A549 (cell line): ENCODE measurements at places on chromosomes 2 and 18.

DNA sequence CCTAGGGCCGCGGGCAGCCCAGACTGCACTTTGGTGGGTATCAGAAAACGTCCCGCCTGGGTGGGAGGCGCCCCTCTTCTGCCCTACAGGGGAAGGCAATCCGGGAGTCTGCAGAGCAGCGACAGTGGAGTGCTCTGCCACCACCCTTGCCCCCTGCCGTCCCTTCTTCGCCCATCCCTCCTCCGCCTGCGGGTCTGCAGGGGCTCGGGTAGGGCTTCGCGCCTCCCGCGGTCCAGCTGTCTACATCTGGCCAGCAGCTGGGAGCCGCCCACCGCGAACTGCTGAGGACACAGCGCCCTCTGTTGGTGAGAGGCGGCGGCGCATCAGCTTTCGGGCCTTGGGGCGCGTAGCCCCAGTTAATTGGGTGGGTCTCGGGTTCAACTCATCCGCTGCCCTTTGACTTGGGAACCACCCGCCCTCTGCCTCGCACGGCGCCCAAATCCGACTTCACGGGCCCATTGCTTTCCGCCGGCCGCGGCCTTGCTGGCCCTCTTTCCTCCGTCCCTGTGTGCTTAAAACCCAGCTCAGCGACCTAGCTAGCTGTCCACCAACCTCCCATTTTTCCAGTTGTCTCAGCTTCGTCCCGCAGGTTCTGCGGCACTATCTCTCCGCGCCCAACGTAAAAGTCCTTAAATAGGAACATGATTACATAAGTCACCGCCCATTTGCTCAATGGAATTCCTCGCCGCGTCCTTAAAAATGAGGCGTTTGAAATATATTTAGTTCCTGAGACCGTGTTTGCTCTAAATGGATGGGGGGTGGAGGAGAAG, 17.6 kb downstream of the WNT10A start:
- DNase-seq, result peak; percentile 71

GRCh38 chr2:69192176-69192945, 179.4 kb downstream of the ANTXR1 start:
- DNase-seq, result no peak

GRCh38 chr18:28366676-28367075, 189.7 kb upstream of the CDH2 start:
- DNase-seq, result no peak

DNA sequence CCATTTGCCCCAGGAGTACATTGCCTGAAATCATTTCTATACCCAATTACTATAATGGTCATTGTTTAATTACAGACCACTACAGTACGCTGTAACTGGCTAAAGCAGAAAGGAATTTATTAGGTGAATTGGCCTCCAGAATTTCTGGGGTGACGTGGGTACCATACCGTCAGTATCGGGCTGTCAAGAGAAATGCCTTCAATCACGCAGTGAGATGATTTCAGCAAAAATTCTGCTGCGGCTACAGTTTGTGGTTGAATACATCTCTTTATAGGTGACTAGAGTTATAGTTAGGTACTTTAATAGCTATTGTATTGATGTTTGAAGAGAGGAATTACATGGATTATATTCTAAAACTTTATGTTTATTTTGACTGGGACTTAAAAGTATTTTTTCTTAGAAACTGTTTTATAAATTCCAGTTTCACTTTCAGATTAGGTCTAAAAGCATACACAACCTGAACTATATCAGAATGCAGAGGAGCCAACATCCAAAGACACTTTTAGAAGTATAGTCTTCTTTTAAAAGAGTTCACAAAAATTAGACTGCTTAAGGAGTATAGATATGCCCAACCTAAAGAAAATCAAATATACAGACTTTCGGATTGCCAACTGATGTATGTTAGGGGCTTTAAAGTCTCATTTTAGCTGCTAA, 128.4 kb downstream of the TTC27 start:
- DNase-seq, result no peak

DNA sequence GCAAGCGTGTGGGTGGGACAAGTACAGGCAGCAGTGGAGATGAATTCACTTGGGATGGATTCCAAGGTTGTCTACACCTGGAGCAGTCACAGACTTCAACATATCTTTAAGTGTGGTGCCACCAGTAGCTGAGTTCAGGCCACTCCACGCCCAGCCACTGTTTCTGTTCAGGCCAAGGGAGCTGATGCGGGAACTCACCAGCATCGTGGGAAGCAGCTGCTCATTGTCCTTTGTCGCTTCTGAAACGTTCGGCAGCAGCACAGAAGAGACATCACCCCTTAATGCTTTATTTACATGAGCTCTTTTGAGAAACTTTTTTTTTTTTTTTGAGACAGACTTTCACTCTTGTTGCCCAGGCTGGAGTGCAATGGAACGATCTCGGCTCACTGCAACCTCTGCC, 19.9 kb upstream of the INHBB start:
- DNase-seq, result no peak

DNA sequence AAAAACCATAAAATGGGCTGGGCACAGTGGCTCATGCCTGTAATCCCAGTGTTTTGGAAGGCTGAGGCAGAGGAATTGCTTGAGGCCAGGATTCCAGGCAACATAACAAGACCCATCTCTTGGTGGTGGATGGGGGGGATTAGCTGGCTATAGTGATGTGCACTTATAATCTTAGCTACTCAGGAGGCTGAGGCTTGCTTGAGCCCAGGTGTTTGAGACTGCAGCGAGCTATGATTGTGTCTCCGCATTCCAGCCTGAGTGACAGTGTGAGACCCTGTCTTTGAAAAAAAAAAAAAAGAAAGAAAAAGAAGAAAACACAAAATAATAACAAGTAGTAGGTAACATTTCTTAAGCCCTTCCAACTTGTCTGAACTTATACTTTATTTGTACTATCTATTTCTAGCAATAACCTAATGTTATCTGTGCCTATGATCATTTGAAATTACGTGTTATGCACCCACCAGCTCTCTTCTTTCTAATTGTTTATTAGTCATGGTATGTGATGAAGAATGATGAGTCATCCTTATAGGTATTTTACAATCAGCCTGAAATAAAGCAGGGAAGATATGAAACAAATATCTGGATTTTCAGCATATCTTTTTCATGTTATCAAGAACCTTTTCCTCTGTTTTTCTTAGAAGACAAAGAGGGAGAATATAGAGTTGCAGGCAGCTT, 129.3 kb upstream of the UNC80 start:
- DNase-seq, result no peak

DNA sequence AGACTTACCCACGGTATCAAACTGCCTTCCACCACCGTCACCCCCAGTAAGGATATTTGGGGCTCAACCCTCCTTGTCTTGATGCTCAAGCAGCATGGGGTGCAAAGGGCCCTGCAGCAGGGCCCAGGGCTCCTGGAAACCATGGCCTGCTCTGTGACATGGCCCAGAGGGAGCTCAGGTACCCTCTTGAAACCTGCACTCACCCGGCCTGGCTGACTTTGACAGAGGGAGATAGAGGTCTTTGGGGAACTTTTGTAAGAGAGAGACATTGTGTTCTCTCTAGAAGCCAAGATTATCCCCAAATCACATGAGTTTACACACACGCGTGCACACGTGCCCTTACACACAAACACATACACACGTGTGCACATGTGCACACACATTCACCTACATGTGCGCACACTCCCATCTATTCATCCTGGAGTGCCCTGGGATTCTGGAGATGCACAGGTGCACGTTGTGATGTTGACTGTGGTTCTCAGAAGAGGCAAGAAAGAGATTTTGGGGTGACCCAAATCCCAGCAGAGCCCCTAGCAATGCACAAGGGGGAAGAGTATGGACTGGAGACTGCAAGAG, 19.6 kb upstream of the KCNK3 start:
- no peak for DNase-seq

- peak; percentile 44 for DNase-seq
These were observed 24.8 kb upstream of the RPE start for GRCh38 chr2:209977386-209978239.

GRCh38 chr2:212958757-212959295, 192.6 kb downstream of the IKZF2 start:
- no peak for DNase-seq

DNA sequence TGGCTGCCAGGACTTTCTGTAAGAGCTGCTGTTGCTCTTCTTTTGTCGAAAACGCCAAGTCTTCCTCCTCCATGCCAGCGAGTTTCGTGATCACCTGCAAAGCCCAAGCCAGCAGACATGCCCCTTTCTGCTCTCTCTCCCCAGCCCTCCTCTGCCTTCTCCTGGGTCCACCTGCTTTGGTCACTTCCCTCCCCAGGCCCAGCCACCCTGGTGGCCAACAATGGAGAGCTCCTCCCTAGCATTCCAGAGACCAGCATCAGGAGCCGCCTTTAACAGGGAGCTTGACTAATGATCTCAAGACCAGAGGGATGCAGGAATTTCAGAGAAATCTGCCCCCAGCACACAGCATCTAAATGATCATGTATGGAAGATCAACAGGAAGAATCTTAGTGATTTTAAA, 34.6 kb downstream of the ERCC3 start:
- no peak for DNase-seq

DNA sequence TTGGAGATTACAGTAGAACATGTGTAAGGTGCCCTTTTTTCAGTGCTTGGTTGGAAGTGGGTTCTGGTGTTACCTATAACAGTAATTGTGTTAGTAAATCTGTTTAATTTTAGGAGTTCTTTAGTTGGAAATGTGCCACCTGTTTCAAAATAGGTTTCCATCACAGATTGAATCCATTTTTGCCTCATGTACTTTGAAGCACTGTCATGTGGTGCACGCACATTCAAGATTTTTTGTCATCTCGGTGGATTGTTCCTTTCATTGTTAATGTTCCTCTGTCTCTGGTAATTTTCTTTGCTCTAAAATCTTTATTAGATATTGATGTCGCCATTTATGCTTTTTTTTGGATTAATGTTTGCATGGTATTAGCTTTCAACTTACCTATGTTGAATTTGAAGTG, 1.3 kb downstream of the ATP9B start:
- DNase-seq, result no peak

- no peak for DNase-seq
These were observed 299.4 kb upstream of the ID2 start for GRCh38 chr2:8382485-8382884.

GRCh38 chr2:185676316-185676715, 62.3 kb upstream of the FSIP2 start:
- no peak for DNase-seq

GRCh38 chr2:178202927-178203326, 8.6 kb downstream of the OSBPL6 start:
- DNase-seq, result no peak

DNA sequence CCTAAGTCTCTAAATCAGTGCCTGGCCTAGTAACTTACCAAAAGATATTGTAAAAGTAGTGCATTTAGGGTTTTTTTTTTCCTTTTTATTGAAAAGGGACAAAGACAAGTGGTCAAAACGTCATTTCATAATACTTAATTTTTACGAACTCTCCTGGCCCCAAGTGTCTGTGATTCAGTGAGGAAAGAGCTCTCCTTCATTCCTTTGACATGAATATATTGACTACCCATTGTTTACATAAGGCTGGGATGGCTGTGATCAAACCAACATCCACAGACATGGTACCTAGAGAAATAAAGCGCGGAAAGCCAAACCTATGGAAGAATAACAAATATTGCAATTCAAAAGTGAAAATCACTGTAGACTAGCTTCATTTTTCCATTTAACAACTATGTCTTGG, 198.4 kb downstream of the BABAM2 start:
- peak; percentile 33 for DNase-seq

DNA sequence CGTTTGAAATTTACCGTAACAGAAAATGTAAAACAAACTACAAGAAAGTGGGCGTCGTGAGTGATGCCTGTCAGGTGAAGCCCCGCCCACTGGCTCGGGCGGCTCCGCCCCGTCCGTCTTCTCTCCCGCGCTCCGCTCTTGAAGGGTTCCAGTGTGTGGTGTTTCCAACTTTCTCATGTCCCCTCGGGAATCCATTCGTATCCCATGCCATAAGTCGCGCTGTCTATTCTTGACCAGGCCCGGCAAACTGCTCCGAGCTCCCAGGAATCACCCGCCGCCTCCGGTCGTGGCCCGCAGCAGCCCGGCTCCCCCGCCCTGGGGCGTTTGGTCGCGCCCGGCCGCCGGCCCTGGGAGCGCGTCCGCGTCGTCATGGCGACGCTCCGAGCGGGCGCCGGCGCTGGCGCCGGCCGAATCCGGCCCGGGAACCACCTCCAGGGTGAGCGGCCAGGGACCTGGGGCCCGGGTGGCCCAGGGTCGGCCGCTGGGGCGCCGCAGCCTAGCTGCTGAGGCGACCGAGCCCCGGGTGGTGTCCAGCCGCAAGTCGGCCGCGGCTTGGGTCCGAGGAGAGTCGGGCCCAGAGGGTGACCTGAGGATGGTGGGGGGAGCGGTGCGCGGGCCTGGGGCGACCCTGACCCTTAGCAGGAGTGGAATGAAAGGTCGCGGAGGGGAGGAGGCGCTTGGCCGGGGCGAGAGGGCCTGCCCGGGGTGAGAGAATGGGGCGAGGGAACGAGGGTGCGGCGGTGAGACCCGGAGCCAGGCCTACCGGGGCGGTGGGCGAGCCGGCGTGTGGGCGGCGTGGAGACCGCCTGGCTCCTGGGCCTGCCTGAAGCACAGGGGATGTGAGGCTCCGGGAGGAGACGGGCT, at the start of gene CFAP221:
TSS of gene CFAP221 (plus strand) at position 375 of the 864 bp plus-strand sequence. CDS start 1,683 bp downstream, outside the sequence.
- peak; percentile 79 for DNase-seq

GRCh38 chr2:120238728-120239487, 13.7 kb upstream of the RALB start:
- peak; percentile 87 for DNase-seq

- DNase-seq, result no peak
These were observed 15.2 kb downstream of the KIDINS220 start for GRCh38 chr2:8822218-8822617.

DNA sequence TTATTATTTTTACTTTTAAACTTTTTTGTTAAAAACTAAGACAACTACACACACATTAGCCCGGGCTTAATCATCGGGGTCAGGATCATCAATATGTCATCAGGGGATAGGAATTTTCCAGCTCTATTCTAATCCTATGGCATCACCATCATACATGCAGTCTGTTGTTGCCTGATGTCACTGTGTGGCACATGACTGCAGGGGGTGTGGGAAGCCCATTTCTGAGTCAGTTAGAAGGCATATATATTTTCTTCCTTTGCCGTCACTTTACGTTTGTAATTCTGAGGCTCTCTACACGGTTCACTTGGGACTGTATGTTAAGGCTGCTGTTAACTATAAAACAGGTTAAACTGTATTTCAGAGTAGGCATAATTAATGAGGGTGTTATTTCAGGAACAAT, 144.4 kb upstream of the ITGA6 start:
- DNase-seq, result no peak

- no peak for DNase-seq
These were observed 50.5 kb downstream of the XRCC5 start for GRCh38 chr2:216159646-216160045.

- no peak for DNase-seq
These were observed 11.4 kb downstream of the MEMO1 start for GRCh38 chr2:31999438-31999837.
